ENCODE measurements at places on chromosomes 1 and 21.
A peak's percentile ranks its signal among the peaks of the same experiment; 100 is the strongest.

GRCh38 chr21:45128613-45129188 is 54.3 kb downstream of the ADARB1 start:
- peak; percentile 46 for DNase-seq

- DNase-seq = no peak
These were observed 142.6 kb downstream of the DENND1B start for GRCh38 chr1:197632651-197633050.

- DNase-seq = no peak
These were observed 3.7 kb downstream of the CYB561D1 start for GRCh38 chr1:109497449-109498160.

DNA sequence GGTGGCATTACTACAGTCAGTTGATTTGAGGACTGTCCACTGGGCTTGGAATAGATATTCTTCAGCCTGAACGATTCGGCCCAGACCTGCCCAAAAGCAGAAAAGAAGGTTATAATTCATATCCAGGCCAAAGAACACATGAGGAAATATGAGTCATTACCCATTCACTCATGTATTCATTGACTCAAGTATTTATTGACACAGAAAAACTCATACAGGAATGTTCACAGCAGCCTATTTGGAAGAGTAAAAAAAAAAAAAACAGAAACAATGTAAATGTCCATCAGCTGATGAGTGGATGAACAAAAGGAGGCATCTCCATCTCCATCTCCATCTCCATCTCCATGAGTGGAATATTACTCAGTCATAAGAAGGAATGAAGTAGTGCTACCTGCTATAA is 15.9 kb downstream of the ZMYND12 start:
- no peak for DNase-seq

GRCh38 chr1:223844787-223845036 is 1.0 kb downstream of the TP53BP2 start:
- DNase-seq = no peak

GRCh38 chr1:219778793-219779369 is 149.5 kb downstream of the SLC30A10 start:
- DNase-seq = no peak

GRCh38 chr1:33074193-33074945 is 6.6 kb upstream of the AZIN2 start:
- DNase-seq = no peak

- DNase-seq = peak; percentile 47
These were observed 174.5 kb upstream of the RUNX1 start for GRCh38 chr21:35223480-35224156.

DNA sequence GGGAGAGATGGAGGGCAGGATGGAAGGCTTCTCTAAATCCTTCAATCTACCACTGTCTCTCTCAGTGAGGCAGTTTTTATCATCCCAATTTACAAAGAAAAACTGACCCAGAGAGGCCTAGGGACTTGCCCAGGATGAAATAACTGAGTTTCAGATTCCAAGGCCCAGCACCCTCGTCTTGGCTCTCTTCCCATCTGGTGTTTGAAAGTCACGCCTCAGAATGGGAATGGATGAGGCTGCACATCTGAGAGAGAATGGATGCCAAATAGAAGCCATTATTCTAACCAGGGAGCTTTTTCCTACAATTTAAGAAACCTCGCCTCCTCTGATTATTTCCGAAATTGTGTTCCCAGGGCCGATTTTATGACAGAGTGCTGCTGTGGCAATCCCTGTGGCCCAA is 10.6 kb upstream of the KCNN3 start:
- DNase-seq = no peak

DNA sequence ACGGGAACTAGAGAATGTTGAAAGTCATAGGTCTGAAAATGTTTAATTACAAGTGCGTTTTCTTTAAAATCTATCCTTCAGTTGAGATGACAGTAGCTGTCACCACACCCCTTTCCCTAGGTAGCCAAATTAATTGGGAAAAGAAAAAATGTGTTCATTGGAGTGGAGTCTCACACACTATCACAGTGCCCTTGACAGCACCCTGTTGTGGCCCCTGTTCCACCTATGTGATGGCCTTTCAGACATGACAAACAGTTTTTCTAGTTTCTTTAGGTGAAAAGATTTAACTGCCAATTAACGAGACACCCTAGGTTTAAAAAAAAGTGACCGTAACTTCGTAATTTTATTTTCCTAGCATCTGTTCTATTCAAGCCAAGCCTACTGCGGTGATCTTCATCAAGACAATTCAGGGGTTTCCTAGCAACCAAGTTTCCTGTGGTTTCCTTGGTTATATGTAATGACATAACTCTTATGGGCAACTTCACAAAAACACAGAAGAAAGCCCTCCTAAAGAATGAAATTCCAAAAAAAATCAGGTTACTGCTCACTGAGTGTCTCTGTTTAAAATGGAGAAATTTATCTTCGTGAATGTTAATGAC is 298.3 kb downstream of the PDE4B start:
- DNase-seq = no peak

DNA sequence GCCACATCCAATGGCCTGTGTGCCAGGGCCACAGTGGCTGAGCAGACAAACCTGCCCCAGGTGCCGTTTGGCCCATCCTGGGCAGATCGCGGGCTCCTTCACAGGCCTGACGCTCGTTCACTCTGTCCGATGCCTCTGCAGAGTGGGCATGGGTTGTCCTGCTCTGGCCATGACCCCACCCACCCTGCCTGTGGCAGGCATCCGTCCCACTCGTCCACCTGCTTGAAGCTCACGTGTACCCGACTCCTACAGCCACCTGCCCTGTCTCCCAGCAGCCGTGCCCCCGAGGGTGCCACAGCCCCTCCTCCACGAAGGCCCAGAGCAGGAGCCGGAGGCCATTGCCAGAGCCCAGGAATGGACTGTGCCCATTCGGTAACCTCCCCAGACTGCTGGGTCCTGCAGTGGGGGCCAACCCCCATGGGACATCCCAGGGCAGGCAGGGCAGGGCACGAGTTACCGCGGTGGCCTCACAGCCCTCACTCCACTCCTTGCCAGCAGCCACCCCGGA is 41.9 kb downstream of the TRIM11 start:
- no peak for DNase-seq

DNA sequence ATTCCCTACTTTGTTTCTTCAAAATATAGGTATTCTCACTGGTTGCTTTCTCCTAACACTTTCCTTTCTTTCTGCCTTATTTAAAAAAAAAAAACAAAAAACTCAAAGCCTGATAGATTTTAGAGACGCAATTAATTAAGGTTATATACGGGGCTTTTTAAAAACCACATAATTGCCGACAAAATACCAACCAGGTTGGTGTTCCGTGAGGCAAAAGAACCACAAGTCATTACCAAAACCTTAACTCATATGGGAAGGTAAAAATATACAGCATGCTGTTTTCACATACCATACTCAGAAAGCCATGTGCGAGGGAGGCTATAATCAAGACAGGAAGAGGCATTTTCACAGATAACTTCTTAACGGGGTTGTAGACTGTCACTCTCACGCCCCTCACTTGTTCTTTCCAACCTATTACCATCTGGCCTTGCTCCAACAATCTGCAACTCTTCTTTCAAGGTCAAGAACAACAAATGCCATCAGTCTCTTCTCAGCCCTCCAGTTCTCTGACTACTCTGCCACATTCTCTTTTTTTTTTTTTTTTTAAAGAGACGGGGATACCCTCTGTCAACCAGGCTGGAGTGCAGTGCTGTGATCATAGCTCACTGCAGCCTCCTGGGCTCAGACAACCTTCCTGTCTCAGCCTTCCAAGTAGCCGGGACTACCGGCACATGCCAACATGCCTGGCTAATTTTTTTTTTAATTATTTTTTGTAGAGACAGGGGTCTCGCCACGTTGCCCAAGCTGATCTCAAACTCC is 102.6 kb downstream of the APP start:
- DNase-seq = no peak

DNA sequence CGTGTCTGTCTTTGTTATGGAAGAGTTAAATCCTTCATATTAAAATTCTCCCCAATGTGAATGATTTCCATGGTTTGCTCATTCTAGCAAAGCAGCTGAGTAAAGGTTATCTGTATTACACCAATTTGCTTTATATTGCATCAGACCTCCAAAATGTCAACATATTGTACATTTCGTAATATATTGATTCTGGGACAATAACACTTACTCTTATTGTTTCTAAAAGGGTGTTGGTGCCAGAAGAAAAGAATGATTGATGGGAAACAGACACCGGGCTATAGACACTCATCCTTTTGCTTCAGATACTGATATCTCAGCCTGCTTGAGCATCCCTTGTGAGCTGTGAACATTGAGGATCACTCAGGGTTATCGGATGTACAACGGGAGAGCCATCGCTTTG is 7.0 kb downstream of the NTNG1 start:
- DNase-seq = no peak

GRCh38 chr21:15896501-15896900 is 166.7 kb downstream of the USP25 start:
- DNase-seq = no peak

GRCh38 chr1:245822996-245823395 is 668.2 kb downstream of the KIF26B start:
- no peak for DNase-seq

DNA sequence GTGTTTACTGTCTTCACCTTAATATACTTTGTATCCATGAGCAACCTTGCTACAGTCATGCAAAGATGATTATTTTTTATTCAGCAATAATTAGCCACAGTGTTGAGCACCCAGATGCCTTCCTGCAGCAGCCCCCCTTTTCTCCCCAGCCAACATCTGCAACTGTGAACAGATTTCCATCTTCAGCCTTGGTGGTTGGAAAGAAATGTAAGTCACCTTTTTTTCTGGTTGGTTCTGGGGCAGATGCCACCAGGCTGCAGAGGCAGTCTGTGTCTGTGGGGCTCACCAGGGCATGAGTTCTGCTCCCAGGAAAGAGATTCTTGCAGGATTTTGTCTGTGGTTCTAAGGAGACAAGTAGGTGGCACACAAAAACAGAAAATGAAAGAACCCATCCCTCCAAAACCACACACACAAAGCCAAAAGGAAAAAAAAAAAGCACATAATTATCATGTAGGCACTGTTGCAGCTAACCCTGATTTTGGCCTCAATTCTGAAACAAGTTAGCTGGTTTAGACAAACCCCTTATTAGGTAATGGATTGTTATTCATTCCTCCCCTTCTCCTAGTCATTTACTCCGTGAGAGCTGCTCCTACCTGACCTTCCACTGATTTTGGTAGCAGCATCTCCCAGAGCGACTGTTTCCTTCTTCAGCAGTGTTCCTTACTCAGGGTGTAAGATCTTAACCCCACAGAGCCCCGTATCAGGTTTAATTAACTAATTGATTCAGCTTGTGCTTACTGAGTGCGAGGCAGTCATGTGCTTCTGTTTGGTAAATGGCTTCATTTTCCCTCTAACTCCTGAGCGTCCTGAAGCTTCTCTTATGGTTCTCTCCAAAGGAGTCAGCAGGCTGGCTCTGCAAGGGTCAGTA is 36.5 kb downstream of the GALNT2 start:
- DNase-seq = no peak

- DNase-seq = no peak
These were observed 188.3 kb upstream of the PALMD start for GRCh38 chr1:99457381-99458165.

- no peak for DNase-seq
These were observed 13.9 kb downstream of the RC3H1 start for GRCh38 chr1:174008269-174008668.

DNA sequence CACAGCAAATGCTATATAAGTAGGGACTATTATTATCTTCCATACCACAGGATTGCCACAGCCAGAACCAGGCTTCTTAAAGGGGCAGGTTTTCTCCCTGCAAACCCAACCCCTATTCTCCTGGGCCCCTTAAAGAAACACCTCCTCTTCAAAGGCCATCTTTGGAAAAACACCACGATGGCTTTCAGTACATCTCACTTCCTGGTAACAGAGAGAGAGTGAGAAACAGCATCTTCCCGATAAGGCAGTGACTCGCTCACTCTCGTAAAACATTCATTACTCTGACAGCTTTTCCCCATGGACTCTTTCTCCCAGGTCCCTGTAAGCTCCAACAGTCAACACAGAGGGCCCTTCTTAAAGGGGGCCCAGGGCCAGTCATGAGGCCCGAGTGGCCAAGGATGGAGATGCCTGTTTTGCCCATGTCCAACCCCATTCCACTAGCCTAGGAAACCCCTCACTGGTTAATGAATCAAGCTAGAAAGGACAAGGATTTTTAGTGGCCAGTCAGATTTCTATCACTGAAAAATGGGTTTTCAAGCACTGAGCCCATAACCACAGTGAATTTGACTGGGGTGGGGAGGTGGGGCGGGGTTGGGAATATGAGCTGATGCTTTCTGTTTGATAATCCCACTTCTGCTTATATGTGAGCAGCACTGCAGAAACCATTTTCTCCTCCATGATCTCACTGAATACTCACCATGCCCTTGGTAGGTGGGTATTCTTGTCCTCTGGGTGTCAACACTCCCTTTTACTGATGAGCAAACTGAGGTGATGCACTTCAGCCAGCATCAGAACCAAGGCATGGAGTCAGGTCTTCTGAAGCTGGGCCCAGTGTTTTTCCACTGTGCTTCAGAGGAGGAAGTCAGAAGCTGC is 3.6 kb upstream of the NAV1 start:
- no peak for DNase-seq

DNA sequence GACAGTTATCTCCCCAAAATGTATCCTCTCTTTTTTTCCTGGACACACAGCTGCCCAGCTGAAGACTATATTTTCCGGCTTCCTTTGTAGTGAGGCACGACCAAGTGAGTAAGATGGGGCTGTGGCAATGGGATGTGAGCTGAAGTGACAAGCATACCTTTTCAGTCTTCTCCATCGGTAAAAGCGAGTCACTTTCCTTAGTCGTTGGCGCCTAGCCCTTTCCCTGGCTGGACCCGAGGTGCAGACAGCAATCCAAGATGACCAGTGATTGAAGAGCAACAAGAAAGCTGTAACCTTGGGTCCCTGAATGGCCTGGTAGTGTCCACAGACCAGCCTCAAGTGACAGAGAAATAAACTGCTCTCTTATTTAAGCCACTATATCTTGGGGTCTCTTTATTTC is 155.2 kb downstream of the NR5A2 start:
- DNase-seq = no peak

DNA sequence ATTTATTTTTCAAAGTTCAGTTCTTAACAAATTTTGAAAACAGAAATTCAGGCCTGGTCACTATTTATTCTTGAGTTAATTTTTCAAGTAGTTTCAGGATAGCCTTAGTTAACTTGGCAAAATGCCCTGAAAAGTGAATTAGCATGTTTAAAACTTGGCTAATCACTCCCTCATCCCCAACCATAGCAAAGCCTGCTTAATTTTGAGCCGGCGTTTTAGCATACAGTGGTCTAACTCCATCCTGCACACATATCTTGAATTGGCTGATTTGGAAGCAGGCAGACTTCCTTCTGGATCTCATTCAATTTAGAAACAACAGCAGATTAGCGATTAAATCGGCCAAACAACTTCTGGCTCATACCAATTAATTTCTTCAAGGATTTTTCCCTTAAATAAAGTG is 439.2 kb downstream of the PTBP2 start:
- DNase-seq = no peak

DNA sequence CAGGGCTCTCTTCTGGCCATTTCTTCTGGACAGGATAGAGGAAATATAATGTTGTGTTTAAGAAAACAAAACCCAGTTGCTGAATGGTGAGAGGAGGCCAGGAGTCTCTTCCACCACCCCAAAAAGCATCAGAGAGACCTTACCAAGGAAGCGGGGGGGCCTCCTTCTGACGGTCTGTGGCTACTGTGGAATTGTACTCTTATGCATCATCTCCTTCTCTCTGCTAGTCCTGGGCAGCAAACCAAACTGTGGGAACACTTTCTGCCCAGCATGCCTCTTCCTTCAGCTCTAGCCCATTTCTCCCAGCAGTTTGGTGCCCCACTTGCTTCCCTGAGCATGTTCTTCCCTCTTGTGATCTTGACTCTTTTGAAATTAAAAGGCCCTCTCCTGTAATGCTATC is 157.7 kb downstream of the HHIPL2 start:
- no peak for DNase-seq
